HuH-7.5 (cell line): ENCODE measurements at places on chromosomes 4 and X.
A peak's percentile ranks its signal among the peaks of the same experiment; 100 is the strongest.

DNA sequence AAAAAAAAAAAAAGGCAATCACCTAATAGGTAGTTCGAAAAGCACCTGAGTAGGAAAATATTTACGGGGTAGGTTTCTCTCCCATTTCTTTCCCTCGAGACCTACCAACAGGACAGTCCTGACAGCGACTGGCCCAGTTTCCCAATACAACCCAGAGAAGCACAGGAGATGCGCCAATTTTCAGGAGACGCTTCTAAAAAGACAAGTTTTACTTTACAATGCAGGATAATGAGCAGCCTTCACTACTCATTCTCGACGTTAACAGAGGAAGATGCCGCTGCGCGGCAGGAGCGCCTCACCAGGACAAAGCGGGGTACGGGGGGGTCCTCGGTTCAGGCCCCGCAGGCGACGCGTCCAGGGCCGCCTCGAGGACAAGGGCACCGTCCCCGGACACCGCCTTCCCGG, 708 bp downstream of the BCLAF3 start:
- no peak for DNase-seq

DNA sequence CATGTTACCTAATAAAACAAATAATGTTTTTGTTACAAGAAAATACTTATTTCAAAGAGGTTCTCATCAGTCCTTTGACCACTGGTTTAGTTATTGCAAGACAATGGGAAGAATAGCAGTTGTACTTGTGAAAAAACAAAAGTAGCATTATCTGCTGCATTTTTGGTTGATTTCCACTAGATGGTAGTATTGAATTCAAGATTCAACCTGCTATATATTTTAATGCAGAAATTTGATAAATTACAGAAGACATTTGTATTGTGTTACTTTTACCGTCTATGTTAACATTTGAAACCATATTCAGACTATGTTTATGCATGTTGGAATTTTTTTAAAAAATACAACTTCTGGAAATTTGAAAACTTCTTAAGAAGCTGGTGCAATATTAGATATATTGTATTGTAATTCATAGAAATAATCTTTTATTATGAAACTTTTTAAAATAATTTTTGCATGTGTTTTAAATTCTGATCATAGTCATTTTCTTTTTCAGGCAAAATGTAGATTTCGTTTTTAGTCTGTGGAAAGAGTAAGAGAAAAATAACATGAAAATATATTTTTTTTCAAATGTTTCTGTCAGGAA, 56.4 kb downstream of the SPCS3 start:
- DNase-seq = no peak

GRCh38 chrX:13167481-13168231, 123.2 kb upstream of the FAM9C start:
- no peak for DNase-seq

GRCh38 chr4:142549726-142550463, 296.2 kb downstream of the INPP4B start:
- DNase-seq = no peak

GRCh38 chr4:4662230-4662629, 120.4 kb upstream of the STX18 start:
- no peak for DNase-seq

GRCh38 chrX:24672701-24673190, 21.0 kb upstream of the POLA1 start:
- no peak for DNase-seq

DNA sequence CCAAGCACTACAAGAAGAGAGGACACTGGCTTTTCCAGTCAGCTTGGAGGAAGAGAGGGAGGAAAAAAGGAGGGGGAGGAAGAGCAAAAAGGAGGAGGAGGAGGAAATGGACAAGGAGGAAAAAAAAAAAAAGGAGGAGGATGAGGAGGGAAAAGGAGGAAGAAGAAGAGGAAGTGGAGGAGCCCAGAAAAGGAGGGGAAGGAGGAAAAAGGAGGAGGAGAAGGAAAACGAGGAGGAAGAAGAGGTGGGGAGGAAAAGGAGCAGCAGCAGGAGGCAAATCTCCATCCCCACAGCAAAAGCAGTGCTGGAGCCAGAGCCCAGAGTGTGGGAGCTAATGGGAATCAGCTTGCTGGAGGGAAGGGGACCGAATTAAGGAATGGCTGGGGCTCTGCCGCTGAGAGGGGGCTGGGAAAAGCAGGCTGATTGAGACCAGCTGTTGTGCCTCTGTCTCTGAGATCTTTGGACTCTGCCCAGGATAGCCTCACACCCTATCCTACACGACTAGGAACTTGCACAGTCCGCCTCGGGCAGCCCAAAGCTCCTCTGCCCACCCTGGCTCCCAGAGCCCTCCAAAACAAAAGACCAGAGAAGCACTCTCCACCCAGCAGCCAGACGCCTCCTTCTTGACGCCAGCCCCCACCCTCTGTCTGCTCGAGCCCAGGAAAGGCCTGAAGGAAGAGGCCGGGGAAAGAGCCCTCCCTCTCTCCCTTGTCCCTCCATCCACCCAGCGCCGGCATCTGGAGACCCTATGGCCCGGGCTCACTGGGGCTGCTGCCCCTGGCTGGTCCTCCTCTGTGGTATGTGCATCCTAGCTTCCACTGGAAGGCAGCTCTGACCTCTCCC, at the start of gene XPNPEP2:
Gene XPNPEP2 (plus strand): TSS at position 514 of the 843 bp plus-strand sequence. CDS start 235 bp downstream, at position 749.
- no peak for DNase-seq

DNA sequence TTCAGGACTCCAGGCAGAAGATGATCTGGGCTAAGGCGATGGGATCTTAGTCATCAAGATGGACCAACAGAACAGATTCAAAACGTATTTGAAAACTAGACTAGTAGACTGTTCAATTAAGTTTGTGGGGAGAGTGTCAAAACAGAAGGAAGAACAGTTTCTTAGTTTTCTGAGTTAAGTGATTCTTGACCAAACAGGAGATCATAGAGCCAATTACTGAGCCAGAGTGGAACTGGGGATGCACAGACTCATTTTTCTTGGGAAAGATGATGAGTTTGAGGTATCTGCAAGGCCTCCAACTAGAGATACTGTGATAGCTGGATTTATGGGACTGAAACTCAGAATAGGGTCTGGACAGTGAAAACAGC, 119.5 kb downstream of the REELD1 start:
- no peak for DNase-seq

- no peak for DNase-seq
Observed at GRCh38 chr4:86338989-86339388, 20.9 kb downstream of the MAPK10 start.

DNA sequence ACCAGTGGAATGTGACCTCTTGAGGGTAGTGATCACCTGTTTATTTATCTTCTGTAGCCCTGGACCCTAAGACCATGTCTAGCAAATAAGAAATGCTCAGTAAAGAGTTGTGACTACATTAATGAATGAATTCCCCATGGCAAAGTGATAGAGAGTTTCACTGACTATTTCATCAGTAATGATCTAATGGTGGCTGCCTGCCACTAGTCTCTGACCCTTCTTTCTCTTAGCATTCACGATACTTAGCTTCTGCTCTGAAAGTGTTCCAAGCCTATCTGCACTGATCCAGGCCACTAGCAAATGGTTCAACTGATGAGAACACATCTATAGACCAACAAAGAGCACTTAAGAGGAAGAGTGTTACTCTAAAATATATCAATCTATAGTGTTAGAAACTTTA, 50.0 kb upstream of the RASGEF1B start:
- DNase-seq = no peak

- no peak for DNase-seq
Observed at GRCh38 chr4:124631760-124632159, 80.8 kb downstream of the ANKRD50 start.

DNA sequence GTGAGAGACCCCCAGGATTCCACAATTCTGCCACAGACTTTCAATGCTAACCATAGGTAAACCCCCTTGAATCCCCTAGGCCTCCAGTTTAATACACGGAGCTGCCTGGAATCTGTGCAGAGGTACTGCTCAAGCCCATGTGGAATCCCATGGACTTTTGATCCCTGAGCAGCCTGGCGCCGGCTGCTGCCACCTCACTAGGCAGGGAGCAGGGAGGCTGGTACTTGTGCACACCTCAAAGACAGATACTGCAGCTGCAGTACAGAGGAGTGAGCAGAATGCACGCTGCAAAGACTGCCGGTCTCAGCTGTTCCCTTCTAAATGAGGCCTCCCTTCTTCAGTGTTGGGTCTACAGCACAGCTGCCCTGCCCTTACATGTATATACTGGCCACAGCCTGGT, 79.4 kb downstream of the RPS6KA6 start:
- no peak for DNase-seq

GRCh38 chr4:1579001-1579900, 104.9 kb downstream of the FAM53A start:
- DNase-seq = peak; percentile 92

- no peak for DNase-seq
Observed at GRCh38 chr4:110815950-110816349, 193.1 kb upstream of the PITX2 start.

GRCh38 chr4:85491527-85491926, 16.6 kb downstream of the ARHGAP24 start:
- DNase-seq = no peak

DNA sequence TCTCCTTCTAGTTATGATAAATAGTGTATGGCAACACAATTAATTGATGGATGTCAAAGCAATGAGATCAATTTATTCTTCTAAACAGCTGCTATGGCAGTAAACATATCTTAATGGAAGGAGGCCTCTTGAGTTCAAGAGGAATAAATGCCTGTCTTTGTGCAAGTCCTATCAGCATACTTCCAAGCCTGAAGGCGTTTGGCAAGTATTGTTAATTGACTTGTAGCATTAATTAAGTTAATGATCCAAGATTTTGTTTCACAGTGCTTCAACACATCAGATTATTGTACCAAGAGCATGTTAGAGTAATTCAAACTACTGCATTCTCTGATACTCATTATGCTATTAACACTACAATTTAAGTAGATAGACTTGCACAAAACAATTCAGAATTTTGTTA, 144.8 kb downstream of the FAT4 start:
- no peak for DNase-seq

- no peak for DNase-seq
Observed at GRCh38 chrX:989959-990510, 222.4 kb downstream of the CRLF2 start.

GRCh38 chrX:141632124-141632523, 42.6 kb downstream of the SPANXA2 start:
- no peak for DNase-seq

GRCh38 chrX:84611843-84612636, 109.8 kb upstream of the HDX start:
- DNase-seq = no peak

GRCh38 chrX:51866210-51866609, 27.2 kb upstream of the MAGED1 start:
- DNase-seq = no peak

- no peak for DNase-seq
Observed at GRCh38 chr4:61198686-61199085, 1.4 kb upstream of the ADGRL3 start.

- no peak for DNase-seq
Observed at GRCh38 chrX:110531873-110532580, 173.4 kb downstream of the RTL9 start.

- no peak for DNase-seq
Observed at GRCh38 chr4:82421796-82422560, 8.3 kb downstream of the HNRNPDL start.

- DNase-seq = no peak
Observed at GRCh38 chrX:100379388-100379986, 30.6 kb downstream of the PCDH19 start.

DNA sequence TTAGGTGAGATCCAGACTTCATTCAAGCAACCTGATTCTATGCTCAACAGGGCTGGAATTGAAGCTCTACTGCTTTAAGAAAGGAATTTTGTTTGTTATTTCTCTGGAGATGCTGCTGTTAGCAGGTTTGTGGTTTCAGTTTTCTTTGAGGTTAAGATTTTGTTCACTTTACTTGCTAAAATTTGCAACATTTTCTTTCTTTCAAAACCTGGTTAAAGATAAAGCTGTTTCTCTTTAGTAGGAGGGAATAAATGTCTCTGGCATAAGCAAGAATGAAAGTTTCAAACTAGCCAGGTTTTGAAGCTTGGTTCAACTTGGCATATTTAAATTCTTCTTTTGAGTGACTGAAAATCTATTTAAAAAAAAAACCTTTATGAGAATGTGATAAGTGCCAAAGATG, 660.6 kb upstream of the NR3C2 start:
- no peak for DNase-seq

GRCh38 chrX:21678048-21678612, 20.0 kb upstream of the KLHL34 start:
- DNase-seq = no peak

GRCh38 chr4:108149588-108150380, 18.9 kb downstream of the LEF1 start:
- no peak for DNase-seq

- DNase-seq = peak; percentile 3
Observed at GRCh38 chrX:30835373-30835772, 53.7 kb downstream of the TAB3 start.

DNA sequence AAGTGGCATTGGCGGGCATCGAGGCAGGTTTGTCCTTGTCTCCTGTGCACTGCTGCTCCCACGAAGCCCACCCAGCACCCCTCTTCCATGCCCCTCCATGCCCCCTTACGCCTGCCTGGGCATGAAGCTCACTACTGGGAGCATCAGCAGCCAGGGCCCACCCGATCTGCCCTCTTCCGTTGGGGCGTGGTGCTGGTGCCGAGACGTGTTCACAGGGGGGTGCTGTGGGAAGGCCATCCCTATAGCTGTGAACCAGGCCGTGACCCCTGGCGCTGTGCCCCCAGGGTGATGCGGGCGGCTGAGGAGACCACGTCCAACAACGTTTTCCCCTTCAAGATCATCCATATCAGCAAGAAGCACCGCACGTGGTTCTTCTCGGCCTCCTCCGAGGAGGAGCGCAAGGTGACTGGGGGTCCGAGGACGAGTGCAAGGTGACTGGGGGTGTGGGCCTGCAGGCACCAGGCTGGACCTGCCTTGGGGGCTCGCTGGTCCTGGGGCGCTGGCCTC, 19.3 kb upstream of the ADD1 start:
- DNase-seq = no peak

DNA sequence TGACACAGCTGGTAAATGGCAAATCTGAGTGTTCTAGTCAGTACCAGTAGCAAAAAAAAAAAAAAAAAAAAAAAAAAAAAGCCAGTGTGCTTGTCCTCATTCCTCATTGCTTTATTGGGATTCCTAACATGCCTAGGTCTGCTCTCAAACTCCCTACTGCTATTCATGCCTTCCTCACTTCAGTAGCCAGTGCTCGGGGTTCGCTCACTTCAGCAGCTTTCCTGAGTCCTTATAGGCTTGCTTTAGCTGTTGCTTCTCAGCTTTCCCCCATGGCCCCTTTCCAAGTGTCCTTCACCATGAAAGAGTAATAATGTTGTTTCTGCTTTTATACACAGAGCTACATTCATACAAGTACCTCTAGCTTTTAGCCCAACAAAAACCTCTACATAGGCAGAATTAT, 30.8 kb downstream of the SLITRK2 start:
- no peak for DNase-seq

DNA sequence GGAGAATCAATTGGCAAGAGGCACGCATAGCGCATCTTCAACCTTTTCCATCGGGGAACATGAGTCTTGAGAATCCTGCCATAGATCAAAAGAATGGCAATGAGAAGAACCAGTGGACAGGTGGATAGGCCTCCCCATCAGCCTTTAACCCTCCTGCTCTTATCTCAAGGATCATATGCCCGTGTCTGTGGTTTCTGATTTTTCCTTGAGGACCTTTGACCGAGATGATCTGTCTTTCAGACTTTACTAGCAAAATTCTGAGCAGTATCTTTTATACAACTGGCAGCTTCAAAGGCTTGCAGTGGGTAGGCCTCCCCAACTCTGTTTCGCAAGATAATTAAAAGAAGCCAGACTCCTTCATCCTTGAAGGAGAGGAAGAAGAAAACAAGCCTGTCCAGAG, 174.4 kb downstream of the REPS2 start:
- no peak for DNase-seq
